ENCODE measurements at places on chromosomes 16 and 17.

GRCh38 chr17:78304549-78305037 is 55.3 kb downstream of the SOCS3 start:
- no peak for DNase-seq

- DNase-seq = peak; percentile 5
Measured at GRCh38 chr17:59897090-59897489, 4.2 kb downstream of the RPS6KB1 start.

DNA sequence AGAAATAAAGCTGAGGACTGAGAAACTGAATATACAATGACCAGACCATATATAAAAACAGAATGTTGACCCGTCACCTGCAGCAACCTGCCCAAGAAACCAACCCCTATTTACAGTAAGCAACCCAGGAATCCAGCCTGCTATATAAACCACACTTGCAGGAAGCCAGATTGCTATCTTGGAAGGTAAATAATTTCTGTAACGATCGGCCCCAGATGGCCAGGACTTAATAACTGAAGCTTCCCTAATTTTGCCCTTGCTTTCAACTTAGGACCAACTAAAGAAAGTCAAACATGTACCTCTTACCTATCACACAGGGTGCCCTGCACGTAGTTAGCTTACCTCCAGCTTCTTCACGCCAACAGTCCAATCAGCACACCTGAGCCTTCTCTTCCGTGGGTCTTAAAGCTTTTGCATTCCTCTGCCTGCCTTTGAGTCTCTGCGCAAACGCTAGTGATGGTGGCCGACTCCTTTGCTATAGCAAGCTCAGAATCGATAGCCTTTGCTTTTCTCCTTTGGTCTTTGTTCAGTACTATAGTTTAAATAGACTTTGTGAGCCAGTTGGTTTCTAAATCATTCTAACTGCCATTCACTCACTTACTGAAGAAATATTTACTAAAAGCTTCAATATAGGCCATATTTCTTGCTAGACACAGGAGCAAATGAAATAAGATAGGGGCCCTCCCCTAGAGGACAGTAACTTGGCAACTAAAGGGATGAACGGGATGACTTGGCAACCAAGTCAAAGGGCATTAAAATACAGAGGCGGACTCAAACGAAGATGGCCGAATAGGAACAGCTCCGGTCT is 31.3 kb downstream of the MPHOSPH6 start:
- DNase-seq = no peak

DNA sequence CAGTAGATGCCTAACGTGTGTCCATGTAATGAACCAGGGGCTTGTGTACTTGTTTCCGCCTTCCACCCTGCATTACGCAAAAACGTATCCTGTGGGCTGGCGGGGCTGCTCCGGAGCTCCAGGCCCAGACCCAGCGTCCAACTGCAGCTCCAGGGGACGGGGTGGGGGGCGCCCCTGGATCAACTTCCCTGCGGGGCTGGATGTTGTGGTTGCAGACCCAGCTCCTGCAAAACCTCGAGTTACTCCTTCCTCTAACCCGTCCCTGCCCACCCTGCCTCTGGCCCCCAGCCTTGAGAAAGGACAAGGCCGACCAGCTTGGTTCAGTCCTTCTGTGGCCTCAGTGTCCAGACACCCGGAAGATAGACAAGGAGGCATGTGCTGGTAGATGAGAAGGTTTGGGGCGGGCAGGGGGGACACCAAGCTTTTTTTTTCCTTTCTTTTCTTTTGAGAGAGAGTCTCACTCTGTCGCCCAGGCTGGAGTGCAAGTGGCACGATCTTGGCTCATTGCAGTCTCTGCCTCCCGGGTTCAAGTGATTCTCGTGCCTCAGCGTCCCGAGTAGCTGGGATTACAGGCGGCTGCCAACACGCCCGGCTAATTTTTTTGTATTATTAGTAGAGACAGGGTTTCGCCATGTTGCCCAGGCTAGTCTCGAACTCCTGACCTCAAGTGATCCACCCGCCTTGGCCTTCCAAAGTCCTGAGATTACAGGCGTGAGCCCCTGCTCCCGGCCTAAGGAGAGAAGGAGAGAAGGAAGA is 731 bp upstream of the EXOC7 start:
- DNase-seq = no peak

DNA sequence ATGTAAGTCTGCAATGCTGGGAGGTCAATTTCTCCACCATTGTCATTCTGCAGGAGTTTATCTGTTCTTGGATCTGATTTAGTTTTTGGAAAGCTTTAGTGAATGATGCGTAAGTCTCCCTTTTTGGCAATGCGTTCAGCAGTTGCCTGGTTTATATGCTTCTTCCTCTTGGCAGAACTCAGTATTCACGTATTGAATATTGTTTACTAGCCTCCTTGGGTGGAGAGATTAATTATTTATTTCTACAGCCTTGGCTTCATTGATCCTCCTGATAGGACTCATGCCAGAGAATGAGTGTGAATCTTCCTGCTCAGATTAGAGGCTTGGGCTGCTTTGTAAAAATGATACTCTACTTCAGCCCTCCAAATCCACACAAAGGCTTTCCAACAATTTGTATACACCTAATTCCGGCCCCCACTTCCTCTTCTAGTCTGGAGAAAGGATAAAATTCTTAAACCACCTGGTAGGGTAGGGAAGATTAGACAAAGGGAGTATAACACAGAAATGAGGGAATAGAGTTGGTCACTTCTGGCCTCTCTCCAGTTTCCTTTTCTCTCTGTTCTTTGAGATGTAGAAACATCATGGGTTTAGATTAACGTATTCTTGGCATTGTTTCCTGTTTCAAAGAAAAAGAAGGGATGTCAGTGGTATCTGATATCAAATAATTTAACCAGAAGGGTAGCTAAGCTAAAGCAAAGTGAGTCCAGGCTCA is 929.8 kb downstream of the KCNJ2 start:
- no peak for DNase-seq

- no peak for DNase-seq
Measured at GRCh38 chr17:65088621-65089360, 32.3 kb upstream of the GNA13 start.

- no peak for DNase-seq
Measured at GRCh38 chr17:58305626-58306025, 23.0 kb downstream of the TSPOAP1 start.

DNA sequence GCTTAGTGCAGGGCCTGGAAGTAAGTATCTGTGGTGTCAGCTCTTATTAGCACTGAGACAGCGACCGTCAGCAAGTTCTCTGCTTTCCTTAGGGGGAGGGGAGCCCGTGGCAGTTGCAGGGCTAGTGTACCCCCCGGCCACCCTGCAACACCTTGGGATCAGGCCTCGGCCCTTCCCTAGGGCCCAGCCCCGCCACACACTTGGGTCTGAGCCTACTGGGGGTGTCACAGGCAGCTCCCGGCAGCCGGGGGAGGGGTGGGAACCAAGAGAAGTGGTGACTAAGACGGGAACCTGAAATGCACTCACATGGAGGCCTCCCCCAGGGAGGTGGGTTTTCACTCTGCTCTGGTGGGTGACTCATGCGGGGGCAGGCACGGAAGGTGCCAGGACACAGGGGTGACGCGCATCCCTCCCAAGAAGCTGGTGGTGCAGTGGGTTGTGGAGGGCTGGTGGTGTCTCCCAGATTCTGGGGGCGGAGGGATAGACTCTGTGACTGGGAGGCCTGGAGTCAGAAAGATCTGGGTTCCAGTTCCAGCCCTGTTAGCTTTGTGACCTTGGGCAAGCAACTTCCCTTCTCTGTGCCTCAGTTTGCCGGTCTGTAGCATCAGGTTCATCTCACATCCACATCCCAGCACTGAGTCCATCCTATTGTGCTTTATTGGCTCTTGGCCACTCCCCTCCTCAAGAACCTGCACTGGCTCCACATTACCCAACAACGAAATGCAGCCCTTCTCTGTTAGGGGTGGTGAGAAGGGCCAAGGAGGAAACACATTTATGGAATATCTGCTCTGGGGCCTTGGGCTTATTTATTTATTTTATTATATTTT is 44.5 kb downstream of the LAT start:
- peak; percentile 94 for DNase-seq

DNA sequence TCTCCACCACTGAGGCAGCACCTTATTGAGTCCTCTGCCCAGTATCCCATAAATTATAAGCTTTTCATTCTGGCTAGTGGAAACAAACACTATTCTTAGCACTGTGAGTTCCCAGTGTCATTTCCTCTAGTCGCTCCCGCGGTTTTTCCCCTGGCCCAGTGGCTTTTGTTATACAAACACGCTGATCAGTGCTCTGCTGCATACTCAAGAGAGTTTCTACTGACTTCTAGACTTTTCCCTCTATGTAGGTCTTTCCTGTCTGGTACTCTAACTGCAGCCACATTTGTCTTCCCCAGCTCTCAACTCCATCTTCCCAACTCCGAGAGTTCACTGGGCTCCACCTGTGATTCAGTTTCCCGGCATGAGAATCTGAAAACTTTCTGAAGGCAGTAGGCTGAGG is 556.6 kb upstream of the SALL1 start:
- DNase-seq = no peak

DNA sequence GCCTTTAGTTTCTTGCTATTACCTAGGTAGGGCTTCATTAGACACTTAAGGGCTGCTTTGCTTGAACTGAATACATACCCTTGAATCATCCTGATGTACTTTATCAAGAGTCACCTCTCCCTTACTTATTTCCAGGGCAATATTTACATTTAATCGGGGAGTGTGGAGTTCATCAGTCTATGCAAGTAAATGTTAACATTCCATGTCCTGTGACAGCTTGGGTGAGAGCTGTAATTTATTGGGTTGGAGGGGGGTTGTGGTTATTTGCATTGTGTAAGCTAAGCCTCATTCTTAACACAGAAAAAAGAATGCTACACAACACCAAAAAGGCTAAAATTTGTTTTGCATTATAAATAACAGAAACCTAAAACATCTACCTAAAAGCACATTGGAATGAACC is 16.7 kb downstream of the KCNJ16 start:
- DNase-seq = no peak

- DNase-seq = no peak
Measured at GRCh38 chr17:624341-624860, 90.2 kb downstream of the VPS53 start.

- DNase-seq = no peak
Measured at GRCh38 chr16:72705801-72706200, 342.1 kb downstream of the ZFHX3 start.

DNA sequence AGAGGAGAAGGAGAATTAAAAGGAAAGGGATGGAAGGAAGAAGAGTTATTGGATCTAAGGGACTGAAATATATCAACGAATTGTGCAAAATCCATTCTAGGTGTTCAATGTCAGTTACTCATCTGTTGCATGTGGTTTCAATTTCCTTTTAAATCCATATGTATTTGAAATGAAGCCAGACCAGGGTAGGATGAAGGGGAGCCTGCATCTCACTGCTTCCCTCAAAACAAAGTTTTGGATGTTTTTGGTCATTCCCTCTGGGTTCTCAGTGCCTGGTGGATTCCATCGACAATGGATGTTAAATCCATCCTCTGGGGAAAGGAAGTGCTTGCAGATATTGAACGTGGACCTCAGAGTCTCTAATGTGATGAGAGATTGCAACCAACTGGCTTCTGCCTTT is 103.5 kb upstream of the XYLT1 start:
- peak; percentile 22 for DNase-seq

DNA sequence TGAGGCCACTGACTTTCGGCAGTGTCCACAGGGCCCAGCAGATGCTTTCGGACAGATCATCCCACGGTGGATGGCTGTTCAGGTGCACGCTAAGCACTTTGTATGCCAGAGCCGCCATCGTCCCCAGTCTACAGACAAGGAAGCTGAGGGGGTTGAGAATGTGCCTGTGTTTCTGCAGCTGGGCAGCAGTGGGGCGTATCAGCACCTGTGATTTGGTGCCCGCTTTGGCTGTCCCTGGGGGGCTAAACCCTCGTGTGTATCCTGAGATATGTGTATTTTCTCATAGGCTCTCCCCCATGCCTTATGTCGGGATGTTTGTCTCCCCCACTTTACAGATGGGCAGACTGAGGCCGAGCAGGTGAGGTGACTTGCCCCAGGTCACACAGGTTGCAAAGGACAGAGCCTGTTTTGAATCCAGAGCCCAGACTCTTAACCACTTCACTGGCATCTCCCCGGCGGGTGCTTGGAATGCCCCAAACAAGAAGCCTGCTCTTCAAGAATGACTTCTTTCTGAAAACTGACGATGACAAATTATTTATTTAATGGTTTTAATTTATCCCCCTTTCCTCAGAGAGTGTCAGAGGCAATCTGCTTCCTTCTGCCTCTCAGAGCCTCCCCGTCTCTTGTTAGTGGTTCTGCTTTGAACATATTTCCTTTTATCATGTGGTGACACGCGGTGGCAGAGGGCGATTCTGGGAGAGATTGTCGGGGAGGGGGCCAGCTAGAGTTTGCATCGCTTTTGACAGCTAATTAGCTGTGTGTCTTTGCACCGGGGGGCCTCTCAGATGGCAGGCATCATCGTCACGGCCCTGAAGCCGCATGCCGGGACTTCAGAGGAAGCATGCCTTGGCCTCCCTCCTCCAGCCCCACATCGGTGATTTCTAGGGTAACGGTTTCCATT is 149.6 kb upstream of the CIBAR2 start:
- no peak for DNase-seq

GRCh38 chr17:4553669-4554068 is 1.5 kb downstream of the MYBBP1A start:
- no peak for DNase-seq

- no peak for DNase-seq
Measured at GRCh38 chr16:75458029-75458428, 6.5 kb downstream of the TMEM170A start.

DNA sequence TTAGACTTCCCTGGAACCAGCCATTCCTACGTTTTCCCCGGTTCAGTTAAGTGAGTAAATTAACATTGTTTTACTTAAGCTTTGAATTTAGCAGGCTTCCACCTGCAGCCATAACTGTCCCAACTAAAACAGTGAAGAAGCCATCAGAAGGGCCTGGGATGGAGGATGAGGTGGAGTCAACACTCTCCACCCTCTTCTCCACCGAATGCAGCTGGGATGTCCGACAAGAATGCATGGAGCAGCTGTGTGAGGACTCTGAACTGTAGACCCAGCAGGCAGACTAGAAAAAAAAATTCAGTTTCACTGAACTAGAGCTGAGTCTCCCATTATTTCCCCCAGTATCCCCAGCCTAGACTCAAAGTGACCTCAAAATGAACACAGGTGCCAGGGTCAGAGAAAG is 114.8 kb downstream of the C16orf95 start:
- peak; percentile 82 for DNase-seq

- DNase-seq = no peak
Measured at GRCh38 chr17:34892461-34893249, 68.6 kb downstream of the CCT6B start.

GRCh38 chr16:24851700-24852099 is 5.9 kb downstream of the SLC5A11 start:
- DNase-seq = no peak

GRCh38 chr17:82400830-82401229 is 17.3 kb upstream of the HEXD start:
- DNase-seq = peak; percentile 48

DNA sequence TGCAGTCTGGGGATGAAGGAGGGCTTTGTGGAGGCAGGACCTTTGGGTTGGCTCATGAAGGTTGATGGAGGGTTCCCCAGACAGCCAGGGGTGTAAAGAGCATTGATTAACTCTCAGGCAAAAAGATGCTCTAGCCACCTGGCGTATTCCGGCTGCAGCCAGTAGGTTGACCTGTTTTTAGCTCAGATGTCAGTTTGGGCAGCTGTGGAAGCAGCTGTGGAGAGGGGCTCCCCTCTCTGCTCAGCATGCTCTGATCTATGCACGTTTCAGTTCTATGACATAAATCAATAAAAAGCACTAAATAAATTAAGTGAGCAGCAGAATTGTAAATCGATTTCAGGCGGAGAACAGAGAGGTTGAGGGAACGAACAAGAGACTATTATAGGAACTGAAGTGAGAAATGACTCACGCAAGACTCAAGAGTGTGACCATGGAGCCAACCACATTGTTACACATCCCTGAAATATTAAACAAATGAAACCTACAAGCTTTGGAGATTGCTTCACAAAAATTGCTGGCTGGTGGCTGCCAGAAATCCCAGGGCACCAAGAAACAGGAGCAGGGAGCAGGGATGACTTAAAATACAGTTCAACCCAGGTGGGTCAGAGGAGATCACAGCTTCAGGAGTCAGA is 111.9 kb downstream of the GSG1L start:
- no peak for DNase-seq
